Activated CD4-positive, alpha-beta T cell treated with anti-CD3 and anti-CD28 coated beads for 36 hours (primary cell): ENCODE measurements at places on chromosomes 13 and 19. TPM values are rescaled to one million over a fixed set of nuclear protein-coding genes. Genes with fewer than 3 reads are reported as not detected.

DNA sequence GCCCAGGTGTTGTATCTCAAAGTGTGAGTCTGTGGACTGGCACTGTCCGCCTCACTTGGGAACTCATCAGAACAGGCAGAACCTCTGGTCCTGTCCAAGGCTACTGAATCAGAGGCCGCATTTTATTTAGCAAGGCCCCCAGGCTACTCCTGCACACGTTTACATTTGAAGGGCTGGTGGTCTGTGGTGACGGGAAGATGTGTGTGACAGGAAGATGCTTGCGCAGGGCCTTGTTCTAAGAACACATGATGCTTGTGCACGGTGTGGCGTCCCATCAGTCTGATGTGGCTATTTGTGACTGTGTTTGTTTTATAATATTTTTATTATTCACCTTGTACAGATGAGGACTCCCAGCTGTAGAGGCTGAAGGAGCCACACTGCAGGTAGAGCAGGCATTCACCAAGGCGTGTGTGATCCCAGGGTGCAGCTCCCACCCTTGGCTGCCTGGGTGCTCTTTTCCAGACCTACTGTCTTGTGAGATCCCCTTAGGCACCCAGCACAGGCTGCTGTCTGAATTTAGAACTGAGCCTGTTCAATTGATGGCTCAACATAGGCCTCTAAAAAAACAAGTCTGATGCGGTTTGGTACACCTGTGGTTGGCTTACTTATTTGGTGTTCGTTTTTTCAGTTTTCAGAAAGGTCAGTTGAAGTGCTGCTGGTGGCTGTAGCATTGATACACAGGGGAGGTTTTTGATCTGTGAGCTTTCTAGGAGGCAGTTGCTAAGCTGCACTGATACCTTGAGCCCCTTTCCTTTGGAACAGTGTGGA lies 3.1 kb downstream of the SLC25A15 start:
- no peak for DNase-seq

GRCh38 chr19:37698216-37698615 lies 21.3 kb downstream of the ZNF607 start:
- DNase-seq: no peak

DNA sequence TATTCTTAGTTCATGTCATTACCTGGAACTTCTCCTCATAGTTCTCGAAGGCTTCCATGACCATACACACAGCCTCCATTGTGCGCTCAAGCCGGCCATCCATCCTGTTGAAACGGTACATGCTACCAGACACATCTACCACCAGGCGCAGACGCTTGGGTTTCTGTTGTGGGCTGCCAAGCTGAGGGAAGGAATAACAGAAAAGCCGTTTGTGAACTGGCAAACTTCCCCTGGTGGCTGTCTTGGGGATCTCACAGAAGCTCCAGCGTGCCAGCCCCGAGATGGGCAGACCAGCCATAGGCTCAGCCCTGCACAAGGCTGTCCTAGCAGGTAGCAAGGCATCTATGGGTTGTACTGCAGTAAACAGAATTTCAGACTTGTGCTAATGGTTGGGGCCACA lies 130.1 kb downstream of the RGCC start:
- DNase-seq: peak; percentile 18

DNA sequence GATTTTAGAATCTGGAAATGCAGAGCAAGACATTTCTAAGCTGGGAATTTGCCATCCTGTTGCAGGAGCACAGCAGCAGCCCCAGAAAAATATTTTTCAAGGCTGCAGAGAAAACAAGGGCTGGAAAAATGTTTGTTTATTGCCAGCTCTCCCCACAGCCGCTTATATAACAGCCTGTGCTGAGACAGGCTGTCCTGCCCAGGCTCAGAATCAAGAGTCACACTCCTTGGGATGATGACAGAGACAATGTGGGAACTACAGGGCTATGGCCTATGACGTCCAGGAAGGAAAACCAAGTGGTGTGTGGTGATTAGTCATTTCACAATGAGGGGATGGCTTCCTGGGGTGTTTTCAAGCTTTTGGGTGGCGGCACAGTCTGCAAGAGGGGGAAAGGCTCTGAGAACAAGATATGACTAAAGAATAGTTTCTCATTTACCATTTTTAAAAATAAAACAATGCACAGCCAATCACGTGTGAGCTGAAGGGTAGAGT lies 136.3 kb upstream of the SERP2 start:
- peak; percentile 40 for DNase-seq

GRCh38 chr19:32041681-32042292 lies 303.6 kb upstream of the ZNF507 start:
- peak; percentile 71 for DNase-seq

DNA sequence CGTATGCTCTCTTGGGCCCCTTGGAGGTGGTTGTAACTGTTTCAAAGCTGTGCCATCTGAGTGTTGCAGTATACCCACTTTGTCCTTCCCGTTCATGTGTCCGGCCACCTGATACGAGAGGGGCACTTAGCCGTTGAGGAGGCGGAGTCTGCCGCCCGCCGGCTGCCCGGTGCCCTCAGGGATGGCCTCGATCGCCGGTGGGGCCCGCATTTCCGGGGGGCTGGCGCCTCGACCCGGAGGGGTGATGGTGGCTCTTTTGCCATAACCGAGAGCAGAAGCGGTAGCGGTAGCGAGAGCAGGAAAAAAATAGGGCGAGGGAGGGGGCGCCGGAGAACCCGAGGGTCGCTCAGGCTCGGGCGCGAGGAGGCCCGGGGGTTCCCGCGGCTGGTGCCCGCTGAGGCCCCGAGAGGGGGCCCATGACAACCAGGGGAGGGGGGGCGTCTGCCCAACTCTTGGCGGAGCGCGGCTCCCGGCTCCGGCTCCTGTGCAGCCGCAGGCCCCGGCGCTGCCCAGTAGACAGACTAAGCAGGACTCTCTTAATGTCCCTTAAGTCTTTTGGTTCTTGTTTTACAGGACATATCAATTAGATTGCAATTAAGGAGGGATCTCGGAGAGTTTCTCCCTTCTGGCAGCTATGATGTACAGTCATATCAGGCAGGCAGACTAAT lies 342.7 kb upstream of the SGCG start:
- no peak for DNase-seq

DNA sequence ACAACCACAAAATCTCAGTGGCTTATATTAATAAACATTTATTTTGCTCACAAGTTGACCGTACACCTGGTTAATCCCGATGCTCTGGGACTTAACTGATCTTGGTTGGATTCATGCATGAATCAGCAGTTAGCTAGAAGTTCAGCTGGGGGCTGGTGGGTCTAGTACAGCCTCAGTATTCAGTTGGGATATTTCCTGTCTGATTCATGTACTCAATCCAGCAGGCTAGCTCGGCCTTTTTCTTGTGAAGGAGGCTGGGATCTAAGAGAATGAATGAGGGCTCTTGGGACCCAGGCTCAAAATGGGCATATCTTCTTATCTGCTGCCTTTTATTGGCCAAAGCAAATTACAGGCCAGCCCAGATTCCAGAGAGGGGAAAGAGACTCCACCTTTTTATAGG lies 178.8 kb downstream of the KCTD12 start:
- DNase-seq: no peak

DNA sequence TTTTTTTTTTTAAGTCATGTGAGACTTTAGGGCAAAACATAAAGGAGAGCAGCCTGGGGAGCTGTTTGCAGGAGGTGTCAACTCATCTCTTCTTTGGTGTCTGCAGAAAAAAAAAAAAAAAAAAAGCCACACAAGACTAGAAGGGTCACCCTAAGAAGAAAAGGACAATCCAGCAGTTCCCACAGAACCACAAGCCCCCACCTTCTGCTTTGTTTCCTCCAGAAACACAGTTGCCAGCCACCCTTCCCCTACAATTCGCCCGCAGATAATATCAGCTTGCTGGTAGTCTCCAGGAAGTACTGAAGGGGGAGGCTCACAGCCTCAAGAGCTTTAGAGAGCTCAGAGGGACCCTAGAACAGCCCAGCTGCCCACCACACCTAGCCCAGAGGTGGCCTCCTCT lies 22.3 kb upstream of the ZBTB7A start:
- no peak for DNase-seq

- no peak for DNase-seq
These were observed at the start of gene ATP8B3 for GRCh38 chr19:1811942-1812425. Gene ATP8B3 (minus strand): TSS chr19:1812276. CDS start chr19:1811736, 540 bp downstream.

DNA sequence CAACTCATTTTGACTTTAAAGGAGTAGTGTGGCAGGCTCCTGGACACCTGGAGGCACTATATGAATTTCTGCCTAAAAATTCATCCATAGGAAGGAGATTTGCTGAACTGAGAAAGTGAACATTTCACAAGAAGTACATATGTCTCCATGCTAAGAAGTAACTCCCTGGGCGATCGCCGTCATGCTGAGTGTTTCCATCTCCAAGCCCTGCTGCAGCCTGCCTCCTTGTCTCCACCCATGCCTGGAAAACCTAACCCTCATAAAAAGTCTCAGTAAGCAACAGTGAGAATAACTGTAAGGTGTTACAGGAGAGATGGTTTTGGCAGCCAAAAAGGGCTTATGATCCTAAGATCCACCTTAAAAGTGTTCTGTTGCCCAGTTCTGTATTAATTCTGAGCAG lies 251.3 kb downstream of the SHISA2 start:
- DNase-seq: no peak

- no peak for DNase-seq
These were observed 277.1 kb downstream of the KLF12 start for GRCh38 chr13:73857106-73857505.

- no peak for DNase-seq
These were observed 6.7 kb downstream of the ZNF865 start for GRCh38 chr19:55611983-55612645.

- no peak for DNase-seq
These were observed 753.3 kb downstream of the OLFM4 start for GRCh38 chr13:53781941-53782340.

DNA sequence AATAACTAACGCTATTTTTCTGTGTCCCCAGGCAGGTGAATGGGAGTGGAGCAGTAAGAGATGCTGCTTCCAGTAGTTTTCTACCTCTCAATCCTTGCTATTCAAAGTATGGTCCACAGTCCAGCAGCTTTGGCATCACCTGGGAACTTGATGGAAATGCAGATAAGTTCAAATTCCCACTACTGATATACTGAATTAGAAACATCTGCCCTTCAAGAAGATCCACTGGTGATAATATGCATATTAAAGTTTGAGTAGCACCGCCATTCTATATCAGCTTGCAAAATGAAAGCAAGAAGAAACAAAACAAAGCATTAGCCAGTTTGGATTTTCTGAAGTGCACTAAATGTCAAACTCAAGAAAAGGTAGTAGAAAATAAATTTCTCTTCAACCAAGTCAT lies 906.2 kb upstream of the PCDH20 start:
- DNase-seq: no peak

GRCh38 chr19:37935341-37935740 lies 28.3 kb downstream of the SIPA1L3 start:
- no peak for DNase-seq

DNA sequence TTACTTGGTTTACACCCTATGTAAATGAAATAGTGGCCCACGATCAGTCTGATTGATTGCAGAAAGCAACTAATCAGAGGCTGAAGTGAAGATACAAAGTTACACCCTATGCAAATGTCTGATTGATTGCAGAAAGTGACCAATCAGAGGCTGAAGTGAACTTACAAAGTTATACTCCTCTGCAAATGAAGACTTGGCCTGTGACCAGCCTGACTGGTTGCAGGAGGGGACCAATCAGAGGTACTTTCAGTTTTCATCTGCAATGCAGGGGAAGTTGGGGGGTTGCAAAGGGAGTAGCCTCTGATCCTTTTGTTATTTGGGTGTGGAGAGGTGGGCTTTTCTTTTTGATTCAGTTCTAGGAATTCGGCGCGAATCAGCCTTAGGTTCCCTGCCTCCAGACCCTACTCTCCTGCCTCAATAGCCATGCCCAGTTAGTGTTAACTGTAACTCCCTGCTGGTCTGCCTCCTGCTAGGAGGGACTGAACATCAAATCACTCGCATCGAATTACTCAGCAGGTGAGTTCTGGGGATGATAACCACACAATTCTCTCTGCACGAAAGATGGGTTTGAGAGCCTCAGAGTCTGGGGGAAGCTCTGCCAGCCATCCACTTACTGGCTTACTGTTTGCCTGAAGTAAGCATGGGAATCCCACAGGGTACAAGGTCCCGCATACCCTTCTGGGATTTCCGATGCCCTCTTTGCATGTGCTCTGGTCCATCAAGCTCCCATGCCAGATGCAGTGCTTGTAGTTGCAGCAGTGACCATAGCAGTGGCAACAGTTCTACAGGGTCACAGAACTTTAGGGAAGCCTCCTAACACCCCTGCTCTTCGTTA lies 7.5 kb downstream of the ARL11 start:
- peak; percentile 39 for DNase-seq

DNA sequence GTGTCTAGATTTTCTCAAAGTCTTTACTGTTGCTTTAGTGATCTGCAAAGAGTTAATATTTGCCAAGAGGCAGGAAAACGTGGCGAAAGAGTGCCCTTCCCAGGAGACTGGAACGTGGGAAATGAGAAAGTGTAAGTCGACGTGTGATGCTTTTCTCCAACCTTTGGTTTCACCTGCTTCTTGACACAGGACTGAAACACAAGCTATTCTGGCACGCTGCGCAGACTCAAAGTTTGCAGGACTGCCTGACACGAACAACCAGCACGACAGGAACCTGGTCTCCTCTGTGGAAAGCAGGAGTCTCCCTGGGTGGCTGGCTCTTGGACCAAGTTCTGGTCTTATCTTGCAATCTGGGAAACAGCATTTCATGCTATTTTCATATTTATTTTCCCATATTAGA lies 28.6 kb downstream of the RFXAP start:
- no peak for DNase-seq

GRCh38 chr13:83731113-83731512 lies 151.2 kb downstream of the SLITRK1 start:
- no peak for DNase-seq

DNA sequence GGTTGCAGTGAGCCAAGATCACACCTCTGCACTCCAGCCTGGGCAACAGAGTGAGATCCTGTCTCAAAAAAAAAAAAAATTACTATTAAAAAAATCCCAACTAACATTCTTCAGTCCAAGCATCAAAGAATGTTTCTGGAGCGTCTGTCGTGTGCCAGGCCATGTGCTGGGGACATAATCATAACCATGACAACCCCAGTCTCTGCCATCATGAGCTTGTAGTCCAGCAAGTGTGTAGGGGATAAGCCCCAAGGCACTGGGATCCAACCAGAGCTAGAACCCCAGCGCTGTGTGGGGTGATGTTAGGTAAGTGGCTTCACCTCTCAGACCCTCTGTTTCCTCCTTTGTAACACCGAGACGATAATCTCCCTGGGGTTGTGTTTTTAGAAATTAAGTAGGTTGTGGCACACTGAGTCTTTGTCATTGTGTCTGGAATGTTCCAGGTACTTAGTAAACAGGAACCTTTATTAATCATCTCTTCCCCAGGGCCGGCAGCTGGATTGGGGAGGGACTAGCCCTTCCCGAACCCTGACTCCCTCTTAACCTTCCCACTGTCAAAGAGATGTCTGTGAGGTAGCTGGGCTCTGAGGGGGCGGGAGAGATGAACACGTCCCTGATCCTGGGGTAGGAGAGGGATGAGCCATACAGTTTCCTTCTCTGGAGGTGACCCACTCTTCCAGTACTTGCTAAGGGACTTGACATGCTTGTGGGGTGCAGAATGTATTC lies 5.2 kb downstream of the ITPKC start:
- no peak for DNase-seq

The ZNF415 gene
- 3.3 TPM for total RNA-seq

The NLRP5 gene
- not detected for total RNA-seq

The CD37 gene
- total RNA-seq: 191 TPM

The ZSWIM9 gene
- total RNA-seq: 10.9 TPM

The TMTC4 gene
- total RNA-seq: 13.5 TPM

The PINLYP gene
- total RNA-seq: 3.5 TPM

The RGL3 gene
- not detected for total RNA-seq

The KCNRG gene
- total RNA-seq: 0.12 TPM
